ENCODE measurements at places on chromosomes 16 and 17. TPM values are rescaled to one million over a fixed set of nuclear protein-coding genes. Genes with fewer than 3 reads are reported as not detected.

- DNase-seq: no peak
- H3K36me3 ChIP-seq: no peaks in the 10 kb centered on the region
- peaks cover 53% of the 10 kb centered on the region for H3K27me3 ChIP-seq
- no peaks in the 10 kb centered on the region for H3K4me1 ChIP-seq
Measured at GRCh38 chr17:73785496-73785895, 141.3 kb upstream of the SDK2 start.

Gene CDH11
- total RNA-seq: 0.64 TPM

DNA sequence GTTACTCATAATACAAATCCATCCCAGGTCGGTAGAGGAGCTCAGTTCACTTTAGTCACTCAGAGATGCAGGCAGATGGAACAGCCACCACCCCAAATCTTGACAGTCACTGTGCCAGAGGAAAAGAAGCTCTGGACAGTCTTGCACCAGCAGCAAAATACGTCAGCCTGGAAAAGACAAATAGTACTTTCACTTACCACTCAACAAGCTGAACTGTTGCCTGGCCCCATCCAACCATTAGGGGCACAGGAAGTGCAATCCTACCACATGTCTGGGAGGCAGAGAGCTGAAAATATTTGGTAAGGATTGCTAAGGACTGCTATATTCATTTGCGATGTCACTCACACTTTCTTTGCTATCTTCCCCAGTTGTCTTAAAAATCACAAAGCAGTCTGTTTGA, 239.1 kb upstream of the TOX3 start:
- no peak for DNase-seq
- no peaks in the 10 kb centered on the region for H3K4me1 ChIP-seq
- H3K4me3 ChIP-seq: no peak overlapping the region

- H3K36me3 ChIP-seq: no peaks in the 10 kb centered on the region
- no peaks in the 10 kb centered on the region for H3K27me3 ChIP-seq
- no peak overlapping the region for H3K4me3 ChIP-seq
- no peak overlapping the region for H3K27ac ChIP-seq
Measured at GRCh38 chr17:9205520-9206409, 184.5 kb downstream of the NTN1 start.

Gene KRT33B
- not detected for total RNA-seq

Gene SLC5A2
- total RNA-seq: 0.15 TPM

Gene FN3K
- 34.8 TPM for total RNA-seq

DNA sequence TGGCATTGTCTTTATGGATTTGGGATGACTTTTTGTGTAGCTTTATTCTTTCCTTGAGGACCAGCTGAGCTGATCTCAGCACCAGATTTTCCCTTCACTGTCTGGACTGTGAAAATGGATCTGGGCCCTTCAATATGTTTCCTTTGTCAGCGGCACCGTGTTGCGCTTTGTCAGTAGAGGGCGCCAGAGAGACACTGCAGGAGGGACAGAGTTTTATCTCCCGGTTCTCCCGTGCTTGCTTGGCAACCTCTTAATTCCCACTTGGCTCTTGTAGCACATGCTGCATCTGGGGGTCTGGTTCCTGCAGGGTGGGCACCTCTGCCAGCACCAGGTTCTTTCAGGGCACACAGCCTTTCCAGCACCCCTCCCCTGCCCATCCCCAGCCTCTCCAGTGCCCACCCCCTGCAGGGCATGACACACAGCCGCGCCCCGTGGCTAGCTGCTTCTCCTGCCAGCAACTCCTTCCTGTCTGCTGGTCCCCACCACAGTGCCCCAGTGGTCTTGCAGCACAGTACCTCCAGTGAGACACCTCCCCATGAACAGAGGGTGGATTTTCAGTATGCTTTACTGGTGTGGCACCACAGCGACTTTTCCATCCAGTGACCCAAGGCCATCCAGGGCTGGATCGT, 19.6 kb downstream of the OR1D5 start:
- no peak for DNase-seq
- H3K4me1 ChIP-seq: peaks cover 3% of the 10 kb centered on the region
- no peaks in the 10 kb centered on the region for H3K36me3 ChIP-seq

GRCh38 chr17:13874134-13874533, 195.2 kb upstream of the COX10 start:
- H3K4me3 ChIP-seq: no peak overlapping the region
- DNase-seq: no peak
- no peaks in the 10 kb centered on the region for H3K4me1 ChIP-seq
- no peak overlapping the region for H3K27ac ChIP-seq
- no peaks in the 10 kb centered on the region for H3K27me3 ChIP-seq

- H3K4me3 ChIP-seq: no peak overlapping the region
- no peaks in the 10 kb centered on the region for H3K27me3 ChIP-seq
- DNase-seq: peak; percentile 35
- H3K27ac ChIP-seq: no peak overlapping the region
Measured at GRCh38 chr17:412211-413015, 59.8 kb upstream of the RPH3AL start.

GRCh38 chr16:52265446-52265861, 281.5 kb downstream of the TOX3 start:
- DNase-seq: no peak
- no peak overlapping the region for H3K4me3 ChIP-seq
- no peaks in the 10 kb centered on the region for H3K36me3 ChIP-seq
- H3K27me3 ChIP-seq: no peaks in the 10 kb centered on the region

Gene AARS1
- 115 TPM for total RNA-seq

Gene BICDL2
- total RNA-seq: 0.21 TPM

Gene TMEM238L
- not detected for total RNA-seq

- no peak overlapping the region for H3K27ac ChIP-seq
- no peaks in the 10 kb centered on the region for H3K4me1 ChIP-seq
- H3K4me3 ChIP-seq: no peak overlapping the region
- H3K36me3 ChIP-seq: no peaks in the 10 kb centered on the region
- H3K27me3 ChIP-seq: no peaks in the 10 kb centered on the region
Measured at GRCh38 chr17:32495359-32496231, 8.8 kb downstream of the CDK5R1 start.

Gene TEKT1
- total RNA-seq: not detected

- DNase-seq: no peak
- no peaks in the 10 kb centered on the region for H3K27me3 ChIP-seq
- no peak overlapping the region for H3K27ac ChIP-seq
- H3K4me3 ChIP-seq: 0 out of 2 replicates have a peak overlapping the region, but pooled peaks have one; percentile 14
- no peaks in the 10 kb centered on the region for H3K4me1 ChIP-seq
- no peaks in the 10 kb centered on the region for H3K36me3 ChIP-seq
Measured at GRCh38 chr16:51636920-51637769, 486.1 kb upstream of the SALL1 start.

DNA sequence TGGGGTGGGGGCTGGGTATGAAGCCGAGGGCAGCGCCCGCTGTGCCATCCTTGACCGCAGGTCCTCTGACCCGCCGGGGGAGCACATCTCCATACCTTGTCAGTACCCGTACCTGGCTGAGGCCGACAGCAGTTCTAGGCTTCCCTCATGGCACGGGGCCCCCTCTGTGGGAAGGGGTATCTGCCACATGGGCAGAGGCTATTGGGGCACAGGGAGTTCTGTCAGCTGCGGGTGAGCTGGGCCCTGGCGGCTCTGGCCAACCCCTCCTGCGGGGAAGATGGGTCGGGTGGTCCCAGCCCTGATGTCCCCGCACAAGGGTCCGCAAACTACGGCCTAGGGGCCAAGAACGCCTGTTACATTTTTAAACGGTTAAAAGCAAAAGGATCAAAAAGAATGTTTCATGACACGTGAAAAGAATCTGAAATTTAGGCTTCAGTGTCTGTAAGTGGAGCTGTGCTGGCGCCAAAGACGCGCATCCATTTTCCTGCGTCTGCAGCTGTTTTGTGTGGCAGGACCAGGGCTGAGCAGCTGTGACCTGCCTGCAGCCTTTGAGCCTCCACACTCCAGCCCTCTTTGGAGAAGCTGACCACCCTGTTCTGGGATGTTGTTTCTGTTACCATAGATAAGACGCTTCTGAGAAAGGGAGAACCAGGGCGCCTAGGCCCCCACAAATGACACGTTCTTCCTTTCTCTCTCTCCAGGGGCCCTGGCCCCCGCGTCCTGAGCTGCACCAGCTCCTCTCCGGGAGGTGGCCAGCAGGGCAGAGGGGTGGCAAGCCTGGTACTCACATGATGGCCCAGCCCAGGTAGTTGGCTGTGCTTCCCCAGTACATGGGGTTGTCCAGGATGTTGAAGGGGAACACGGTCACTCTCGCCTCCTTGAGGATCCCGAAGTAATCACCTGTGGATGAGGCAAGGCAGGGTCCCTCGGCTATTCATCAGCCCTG, 12.7 kb upstream of the RASD1 start:
- no peaks in the 10 kb centered on the region for H3K27me3 ChIP-seq
- H3K4me3 ChIP-seq: no peak overlapping the region
- no peak for DNase-seq
- peaks cover 8% of the 10 kb centered on the region for H3K4me1 ChIP-seq
- no peaks in the 10 kb centered on the region for H3K36me3 ChIP-seq

DNA sequence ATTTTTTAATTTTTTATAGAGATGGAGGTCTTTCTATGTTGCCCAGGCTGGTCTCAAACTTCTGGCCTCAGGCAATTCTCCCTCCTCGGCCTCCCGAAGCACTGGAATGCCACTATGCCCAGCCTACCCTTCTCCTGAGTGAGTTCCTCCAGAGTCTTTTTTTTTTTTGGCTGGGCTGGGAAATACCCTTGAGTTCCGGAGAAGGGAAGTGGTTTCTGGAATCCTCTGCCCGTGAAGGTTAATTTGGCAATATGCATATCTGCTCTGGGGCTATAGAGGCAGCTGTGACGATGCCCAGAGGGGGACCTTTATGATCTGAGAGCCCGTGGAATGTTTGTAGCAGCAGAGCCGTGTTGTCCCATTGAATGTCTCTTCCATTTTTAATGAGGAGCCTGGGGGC, 217.5 kb downstream of the RBFOX1 start:
- H3K4me1 ChIP-seq: no peaks in the 10 kb centered on the region
- no peaks in the 10 kb centered on the region for H3K27me3 ChIP-seq
- H3K36me3 ChIP-seq: no peaks in the 10 kb centered on the region

Gene KRT33A
- total RNA-seq: not detected

DNA sequence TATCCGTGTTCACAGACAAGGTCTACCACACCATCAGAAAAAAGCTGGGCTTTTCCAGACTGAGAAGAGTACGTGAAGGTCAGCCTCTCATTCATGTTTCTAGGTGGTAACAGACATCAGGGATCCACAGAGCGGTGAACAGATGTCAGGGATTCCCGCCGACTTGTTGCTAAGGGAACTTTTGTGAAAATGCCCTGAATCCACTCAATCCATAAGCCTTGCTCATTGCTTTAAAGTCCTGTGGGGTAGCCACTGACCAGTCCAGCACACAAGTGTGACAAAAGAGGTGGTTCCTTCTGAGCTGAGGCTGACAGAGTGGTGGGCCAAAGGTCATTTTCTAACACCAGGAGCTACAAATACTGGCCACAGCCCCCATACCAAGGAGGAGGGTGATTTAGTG, 5.9 kb downstream of the GAS7 start:
- DNase-seq: no peak
- H3K27ac ChIP-seq: no peak overlapping the region
- H3K4me3 ChIP-seq: no peak overlapping the region
- no peaks in the 10 kb centered on the region for H3K36me3 ChIP-seq
- no peaks in the 10 kb centered on the region for H3K27me3 ChIP-seq
- H3K4me1 ChIP-seq: no peaks in the 10 kb centered on the region

DNA sequence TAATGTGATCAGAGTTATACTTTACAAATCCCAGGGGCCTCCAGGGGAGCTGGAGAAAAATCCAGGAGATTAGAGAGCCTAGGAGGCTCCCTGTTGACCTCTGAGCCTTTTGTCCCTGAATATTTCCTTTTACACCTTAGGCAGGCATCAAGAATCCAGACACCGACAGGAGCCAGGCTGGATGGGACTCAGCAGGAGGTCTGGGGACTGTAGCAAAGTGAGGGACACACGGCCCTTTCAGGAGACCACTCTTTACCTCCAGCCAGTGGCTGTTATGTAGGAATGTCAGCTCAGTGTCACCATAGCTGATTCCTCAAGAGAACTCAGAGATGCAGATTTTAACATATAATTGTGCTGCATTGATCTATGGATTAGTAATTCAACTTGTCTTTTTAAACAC, 198.4 kb downstream of the SHISA9 start:
- H3K27ac ChIP-seq: no peak overlapping the region
- DNase-seq: no peak
- no peak overlapping the region for H3K4me3 ChIP-seq
- no peaks in the 10 kb centered on the region for H3K4me1 ChIP-seq

- H3K36me3 ChIP-seq: no peaks in the 10 kb centered on the region
- peaks cover 93% of the 10 kb centered on the region for H3K4me1 ChIP-seq
- no peak for DNase-seq
- H3K4me3 ChIP-seq: peak overlapping the region; percentile 42
- H3K27me3 ChIP-seq: no peaks in the 10 kb centered on the region
- peak overlapping the region; percentile 86 for H3K27ac ChIP-seq
Measured at GRCh38 chr16:89320782-89321501, 103.4 kb downstream of the ZNF778 start.

GRCh38 chr17:72361892-72362291, 241.1 kb downstream of the SOX9 start:
- peaks cover 7% of the 10 kb centered on the region for H3K4me1 ChIP-seq
- DNase-seq: no peak
- no peak overlapping the region for H3K27ac ChIP-seq
- no peaks in the 10 kb centered on the region for H3K36me3 ChIP-seq

Gene TAT
- total RNA-seq: 0.49 TPM

DNA sequence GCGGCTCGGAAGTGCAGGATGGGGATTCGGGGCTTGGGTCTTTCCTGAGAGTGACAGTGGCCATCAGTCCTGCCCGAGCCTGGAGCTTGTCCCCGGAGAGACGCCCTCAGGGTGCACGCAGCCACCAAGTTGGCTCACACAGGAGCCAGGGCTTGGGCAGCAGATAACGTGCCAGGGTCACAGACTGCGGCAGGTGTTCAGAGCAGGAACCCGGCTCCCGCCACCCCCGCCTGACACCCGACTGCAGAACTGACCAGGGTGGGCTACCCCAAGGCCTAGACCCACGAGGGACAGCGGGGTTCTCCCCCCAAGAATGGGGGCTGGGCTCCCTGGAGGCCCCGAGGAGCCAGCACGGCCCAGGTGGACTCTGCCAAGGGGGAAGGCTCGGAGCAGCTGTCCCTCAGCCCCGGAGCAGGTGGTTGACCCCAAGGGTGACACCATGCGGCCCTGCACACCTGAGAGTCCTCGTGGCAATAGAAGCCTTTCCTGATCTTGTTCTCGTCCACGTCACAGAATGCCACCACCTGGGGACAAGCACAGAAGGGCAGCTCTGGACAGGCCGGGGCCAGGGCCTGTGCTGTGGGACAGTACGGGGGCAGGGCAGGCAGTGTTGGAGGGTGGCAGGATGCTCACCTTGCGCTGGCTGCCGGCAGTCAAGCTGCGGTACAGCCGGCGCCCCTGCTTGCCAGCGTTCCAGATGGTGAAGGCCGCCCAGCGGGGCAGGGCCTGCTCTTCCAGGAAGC, 117.1 kb upstream of the ZNF750 start:
- H3K36me3 ChIP-seq: no peaks in the 10 kb centered on the region
- H3K27ac ChIP-seq: no peak overlapping the region
- H3K4me1 ChIP-seq: no peaks in the 10 kb centered on the region
- no peak for DNase-seq
- H3K4me3 ChIP-seq: no peak overlapping the region

GRCh38 chr16:86585821-86586611, 7.7 kb downstream of the FOXL1 start:
- H3K27me3 ChIP-seq: no peaks in the 10 kb centered on the region
- H3K36me3 ChIP-seq: no peaks in the 10 kb centered on the region
- H3K27ac ChIP-seq: peak overlapping the region; percentile 97
- no peak for DNase-seq

Gene KRT31
- total RNA-seq: not detected

GRCh38 chr17:38418693-38419507, 9.4 kb upstream of the ARHGAP23 start:
- no peak for DNase-seq
- no peaks in the 10 kb centered on the region for H3K27me3 ChIP-seq
- H3K36me3 ChIP-seq: no peaks in the 10 kb centered on the region
- peak overlapping the region; percentile 44 for H3K4me3 ChIP-seq

GRCh38 chr17:34368196-34368945, 5.3 kb upstream of the CCL1 start:
- H3K4me3 ChIP-seq: no peak overlapping the region
- no peaks in the 10 kb centered on the region for H3K27me3 ChIP-seq
- no peaks in the 10 kb centered on the region for H3K36me3 ChIP-seq
- no peak overlapping the region for H3K27ac ChIP-seq

Gene DDX42
- total RNA-seq: 89.6 TPM

Gene CD300E
- not detected for total RNA-seq
